Vagina (tissue), 2 donors: ENCODE measurements at places on chromosomes 11 and 22. TPM values are rescaled to one million over a fixed set of nuclear protein-coding genes. Genes with fewer than 3 reads are reported as not detected.

IFTAP gene
- total RNA-seq: 13.0 TPM

GAL3ST1 gene
- total RNA-seq: not detected

- DNase-seq: no peak
Measured at GRCh38 chr22:19548964-19549363, 24.8 kb upstream of the CLDN5 start.

DNA sequence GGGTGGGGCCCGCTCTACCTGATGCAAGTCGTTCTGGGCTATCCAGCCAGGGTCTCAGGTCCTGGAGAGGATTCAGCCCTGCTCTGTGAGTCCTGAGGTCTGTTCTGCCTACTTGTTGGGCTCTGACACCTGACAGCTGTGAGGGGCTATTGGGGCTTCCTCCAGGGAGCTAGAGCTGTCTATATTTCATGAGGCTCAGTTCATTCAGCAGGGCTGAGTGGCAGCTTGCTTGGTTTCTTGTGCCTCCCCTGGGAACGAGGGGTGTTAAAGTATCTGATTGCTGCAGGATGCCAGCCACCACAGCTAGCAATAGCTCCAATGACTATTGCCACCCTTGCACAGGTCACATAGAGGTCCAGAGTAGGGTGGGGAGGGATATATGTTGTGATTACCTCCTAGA lies 26.7 kb downstream of the INSC start:
- no peak for DNase-seq

SYTL2 gene
- total RNA-seq: 17.4 TPM

DNA sequence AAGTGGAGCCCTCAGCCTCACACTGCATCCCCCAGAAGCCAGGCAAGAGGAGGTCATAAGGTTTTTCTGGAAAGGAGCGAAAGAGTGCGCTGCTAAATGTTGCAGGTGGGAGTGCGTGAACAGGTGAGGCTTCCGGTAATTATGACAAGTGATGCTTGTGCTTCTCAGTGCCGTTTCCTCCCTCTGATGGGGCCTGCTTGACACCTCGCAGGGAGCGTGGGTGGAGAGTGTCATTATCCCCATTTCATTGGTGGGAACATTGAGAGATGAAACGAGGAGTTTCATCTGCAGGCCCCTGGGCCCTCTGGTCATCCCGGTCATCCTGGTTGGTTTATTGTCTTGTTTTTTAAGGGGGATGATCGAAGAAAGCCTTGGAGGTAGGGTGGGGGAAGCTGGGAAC lies 57.5 kb downstream of the BCR start:
- DNase-seq: no peak

DNA sequence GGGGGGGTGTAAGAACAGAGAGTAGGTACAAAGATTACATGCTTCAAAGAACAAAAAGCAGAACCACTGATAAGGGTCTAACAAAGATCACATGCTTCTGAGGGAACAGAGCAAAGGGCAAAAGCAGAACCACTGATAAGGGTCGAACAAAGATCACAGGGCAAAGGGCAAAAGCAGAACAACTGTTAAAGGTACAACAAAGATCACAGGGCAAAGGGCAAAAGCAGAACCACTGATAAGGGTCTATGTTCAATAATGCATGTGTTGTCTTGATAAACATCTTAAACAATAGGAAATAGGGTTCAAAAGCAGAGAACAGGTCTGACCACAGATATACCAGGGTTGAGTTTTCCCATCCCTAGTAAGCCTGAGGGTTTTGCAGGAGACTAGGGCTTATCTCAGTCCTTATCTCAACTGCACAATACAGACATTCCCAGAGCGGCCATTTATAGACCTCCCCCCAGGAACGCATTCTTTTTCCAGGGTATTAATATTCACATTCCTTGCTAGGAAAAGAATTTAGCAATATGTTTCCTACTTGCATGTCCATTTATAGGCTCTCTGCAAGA lies 81.9 kb upstream of the PGR start:
- no peak for DNase-seq

DNA sequence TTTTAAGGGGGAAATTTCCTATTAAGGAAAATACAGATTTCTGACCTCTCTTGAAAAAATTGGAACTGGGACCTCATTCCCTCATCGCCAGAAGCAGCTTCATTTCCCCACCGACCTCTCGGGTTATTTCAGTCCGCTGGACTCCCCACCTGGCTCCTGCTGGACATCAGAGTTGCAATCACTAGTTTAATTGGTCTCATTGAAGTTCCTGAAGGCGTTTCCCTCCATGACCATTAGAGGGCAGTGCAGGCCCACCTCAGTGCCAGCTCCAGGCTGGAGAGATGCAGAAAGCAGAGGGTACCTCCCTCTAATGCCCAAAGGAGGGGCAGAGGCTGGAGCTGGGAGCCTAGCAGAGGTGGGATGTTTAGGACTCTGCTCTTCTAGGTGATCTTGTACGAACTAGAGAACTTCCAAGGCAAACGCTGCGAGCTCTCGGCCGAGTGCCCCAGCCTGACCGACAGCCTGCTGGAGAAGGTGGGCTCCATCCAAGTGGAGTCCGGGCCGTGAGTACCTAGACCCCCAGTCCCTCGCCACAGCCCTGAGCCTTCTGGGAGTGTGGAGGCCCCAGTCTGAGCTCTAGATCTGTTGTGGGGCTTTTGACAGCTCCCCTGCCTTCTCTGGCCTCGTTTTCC lies 2.7 kb downstream of the CRYBB3 start:
- DNase-seq: no peak

CELSR1 gene
- 32.9 TPM for total RNA-seq

DNA sequence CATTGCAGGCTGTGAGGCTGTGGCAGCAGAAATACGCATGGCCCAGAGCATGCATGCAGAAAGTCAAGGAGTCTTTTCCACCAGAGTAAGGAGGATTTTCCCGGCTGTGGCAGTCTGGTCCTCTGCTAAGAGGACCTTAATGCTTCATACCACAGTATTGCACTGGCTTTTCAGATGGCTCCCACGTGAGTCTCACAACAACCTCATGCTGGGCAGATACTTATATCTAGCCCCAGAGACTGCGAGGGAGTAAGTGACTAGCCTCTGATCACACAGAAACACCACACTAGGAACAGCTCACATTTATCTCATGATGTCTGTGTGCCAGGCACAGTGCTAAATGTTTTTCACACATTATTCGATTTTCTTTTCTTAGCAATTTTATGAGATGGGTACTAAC lies 8.0 kb downstream of the CRY2 start:
- DNase-seq: no peak

- no peak for DNase-seq
Measured at GRCh38 chr22:41660416-41660815, 28.3 kb downstream of the SNU13 start.

PKP3 gene
- 117 TPM for total RNA-seq

GRCh38 chr11:66337103-66337899 lies 1.1 kb upstream of the RIN1 start:
- no peak for DNase-seq

HBB gene
- total RNA-seq: 591 TPM

DNA sequence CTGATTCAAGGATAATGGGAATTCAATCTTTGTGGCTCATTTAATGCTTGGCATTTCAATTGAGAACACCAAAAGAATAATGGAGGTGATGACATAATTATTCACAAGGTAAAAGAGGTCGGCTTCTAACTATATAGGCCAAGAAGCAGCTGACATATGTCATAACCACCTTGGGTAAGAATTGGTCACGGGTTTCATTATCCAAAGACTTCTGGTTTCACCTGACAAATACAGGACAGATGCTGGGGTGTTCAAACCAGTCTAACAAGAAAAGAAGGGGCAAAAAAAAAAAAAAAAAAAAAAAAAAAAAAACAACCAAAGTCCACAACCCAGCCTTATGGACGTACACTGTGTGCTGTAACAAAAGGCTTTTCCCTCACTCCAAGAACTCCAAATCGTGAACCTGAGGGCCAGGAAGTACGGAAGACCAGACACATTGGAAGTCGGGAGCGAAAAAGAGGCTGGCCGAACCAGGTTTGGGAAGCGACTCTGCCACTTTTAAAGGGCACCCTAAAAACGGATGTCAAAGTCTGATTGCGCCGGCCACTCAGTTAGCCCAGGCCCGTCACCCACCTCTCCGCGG lies 385 bp downstream of the HARBI1 start:
- DNase-seq: no peak

DNA sequence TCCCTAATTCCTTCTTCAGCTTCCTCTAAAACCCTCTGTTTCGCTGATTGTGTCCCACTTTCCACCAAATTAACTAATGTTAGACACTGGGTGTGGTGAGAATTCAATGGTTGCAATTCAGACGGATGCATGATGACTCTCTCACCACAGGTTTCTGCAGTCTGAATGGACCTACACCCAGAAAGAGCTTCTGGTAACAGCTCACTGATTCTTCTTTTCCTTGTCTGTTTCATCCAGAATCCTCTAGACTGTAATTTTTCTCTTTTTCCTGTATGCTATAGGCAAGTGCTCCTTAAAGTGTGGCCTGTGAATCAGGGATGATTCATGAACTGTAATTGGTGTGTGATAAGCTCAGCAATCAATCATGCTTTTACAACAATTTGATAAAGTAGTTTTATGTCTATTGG lies 18.1 kb downstream of the MMP10 start:
- no peak for DNase-seq

PICALM gene
- 237 TPM for total RNA-seq

DNA sequence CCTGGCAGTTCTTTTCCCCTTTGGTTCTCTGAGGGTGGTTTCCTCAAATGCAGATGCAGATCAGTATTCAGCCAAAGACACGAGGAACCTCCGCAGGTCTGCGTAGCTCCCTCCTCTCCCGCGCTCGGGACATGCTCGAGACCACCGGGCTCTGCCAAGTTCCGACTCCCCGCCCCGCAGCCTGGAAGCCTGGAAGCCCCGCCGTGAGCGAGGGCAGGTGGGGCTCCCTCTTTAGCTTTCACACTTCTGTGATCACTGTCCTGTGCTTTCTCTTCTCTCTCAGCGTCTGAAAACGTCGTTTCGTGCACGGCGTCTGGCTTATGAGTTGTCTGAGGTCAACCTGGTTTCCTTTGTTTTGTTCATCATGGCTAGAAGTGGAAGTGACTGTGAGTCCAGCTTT lies 26.6 kb downstream of the ZBED4 start:
- no peak for DNase-seq
